ENCODE measurements at places on chromosomes 4 and X.

- DNase-seq = peak; percentile 65
Observed at GRCh38 chr4:153521999-153522801, 56.0 kb downstream of the TMEM131L start.

- no peak for DNase-seq
Observed at GRCh38 chrX:37380924-37381323, 31.8 kb downstream of the PRRG1 start.

GRCh38 chr4:150242820-150243458 is 164.7 kb downstream of the DCLK2 start:
- no peak for DNase-seq

DNA sequence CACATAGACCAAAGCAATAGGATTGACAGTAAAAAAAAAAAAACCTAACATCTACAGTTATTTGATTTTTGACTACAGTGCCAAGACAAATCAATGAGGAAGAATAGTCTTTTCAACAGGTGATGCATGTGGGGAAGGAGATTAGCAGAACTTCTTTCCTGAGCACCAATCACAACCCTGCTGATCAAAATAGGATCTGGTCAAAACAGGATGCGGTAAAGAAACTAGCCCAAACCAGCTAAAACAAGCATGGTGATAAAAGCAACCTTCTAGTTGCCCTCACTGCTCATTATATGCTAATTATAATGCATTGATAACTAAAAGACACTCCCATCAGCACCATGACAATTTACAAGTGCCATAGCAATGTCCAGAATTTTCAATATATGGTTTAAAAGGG is 667.5 kb downstream of the GRXCR1 start:
- no peak for DNase-seq

GRCh38 chr4:82469791-82470345 is 39.5 kb downstream of the ENOPH1 start:
- no peak for DNase-seq

DNA sequence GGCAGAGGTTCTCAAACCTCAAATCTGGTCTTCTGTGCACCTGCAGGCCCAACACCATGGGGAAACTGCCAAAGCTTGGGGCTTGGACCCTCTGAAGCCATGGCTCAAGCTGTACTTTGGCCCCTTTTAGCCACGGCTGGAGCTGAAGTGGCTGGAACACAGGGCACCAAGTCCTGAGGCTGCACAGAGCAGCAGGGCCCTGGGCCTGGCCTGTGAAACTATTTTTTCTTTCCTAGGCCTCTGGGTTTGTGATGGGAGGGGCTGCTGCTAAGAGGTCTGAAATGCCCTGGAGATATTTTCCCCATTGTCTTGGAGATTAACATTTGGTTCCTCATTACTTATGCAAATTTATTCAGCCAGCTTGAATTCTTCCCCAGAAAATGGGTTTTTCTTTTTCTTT is 18.3 kb upstream of the PI4K2B start:
- DNase-seq = no peak

- DNase-seq = no peak
Observed at GRCh38 chr4:177108708-177109107, 201.0 kb upstream of the NEIL3 start.

DNA sequence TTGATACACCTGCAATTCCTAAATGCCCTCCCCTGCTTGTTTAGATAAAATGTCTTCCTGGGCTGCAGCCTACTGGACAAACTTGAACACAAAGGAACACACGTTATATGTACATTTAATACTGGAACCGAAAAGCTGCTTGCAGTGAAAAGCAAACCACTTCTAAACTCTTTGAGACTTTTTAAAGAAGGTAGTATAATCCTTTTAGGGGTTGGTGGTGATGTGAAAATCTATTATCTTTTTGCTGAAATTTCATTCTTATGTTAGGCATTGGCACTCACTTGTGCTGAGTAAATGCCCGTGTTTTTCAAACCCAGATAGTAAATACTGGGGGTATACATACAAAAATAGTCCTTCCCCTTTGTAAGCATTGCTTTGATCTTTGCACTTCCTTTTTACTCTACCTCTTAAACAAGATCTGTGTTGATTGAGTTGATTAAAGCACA is 2.2 kb downstream of the NFKB1 start:
- no peak for DNase-seq

GRCh38 chrX:153226344-153227185 is 47.5 kb downstream of the MAGEA1 start:
- peak; percentile 35 for DNase-seq

DNA sequence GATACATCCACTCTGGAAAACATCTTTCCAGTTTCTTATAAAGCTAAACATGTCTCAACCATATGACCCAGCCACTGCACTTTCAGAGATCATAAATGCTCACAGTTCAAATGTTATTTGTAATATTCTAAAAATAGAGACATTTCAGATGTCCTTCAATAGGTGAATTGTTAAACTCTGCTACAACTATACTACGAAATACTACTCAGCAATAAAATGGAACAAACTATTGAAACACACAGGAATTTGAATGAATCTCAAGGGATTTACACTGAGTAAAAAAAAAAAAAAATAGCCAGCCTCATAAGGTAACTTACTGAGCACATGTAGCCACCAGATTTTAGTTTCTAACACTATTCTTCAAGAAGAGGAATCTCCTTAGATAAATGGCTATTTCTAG is 253.9 kb downstream of the PCDH18 start:
- DNase-seq = no peak

DNA sequence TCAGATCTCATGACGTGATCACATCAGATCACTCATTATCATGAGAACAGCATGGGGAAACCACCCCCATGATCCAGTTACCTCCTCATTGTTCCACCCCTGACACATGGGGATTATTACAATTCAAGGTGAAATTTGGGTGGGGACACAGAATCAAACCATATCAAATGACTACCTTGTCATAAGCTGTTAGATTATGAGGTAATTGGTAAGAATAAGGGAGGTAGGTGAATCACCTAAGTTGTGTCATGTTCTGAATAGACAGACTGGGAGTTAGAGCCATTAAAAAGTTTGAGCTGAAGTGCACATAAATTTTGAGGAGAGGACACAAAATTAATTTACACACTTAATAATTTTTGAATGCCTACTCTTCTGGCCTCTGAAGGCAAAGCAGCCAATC is 24.7 kb downstream of the SLC9B1 start:
- DNase-seq = no peak

DNA sequence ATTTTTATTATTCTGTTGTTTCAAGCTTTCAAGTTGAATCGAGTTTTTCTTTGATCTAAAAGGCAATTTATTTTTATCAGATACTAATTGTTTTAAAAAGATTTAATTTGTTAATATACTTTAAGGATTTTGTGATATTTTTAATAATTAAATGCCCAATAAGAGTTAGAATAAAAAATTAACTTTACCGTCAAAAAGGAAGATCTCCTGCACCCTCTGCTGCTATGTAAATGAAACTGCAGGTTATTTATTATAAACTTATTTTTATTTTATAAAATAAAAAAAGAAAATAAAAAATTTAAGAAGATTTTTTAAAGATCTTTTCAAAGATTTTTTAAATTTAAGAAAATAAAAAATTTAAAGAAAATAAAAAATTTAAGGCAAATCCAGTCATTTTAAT is 166.1 kb downstream of the CCSER1 start:
- no peak for DNase-seq

DNA sequence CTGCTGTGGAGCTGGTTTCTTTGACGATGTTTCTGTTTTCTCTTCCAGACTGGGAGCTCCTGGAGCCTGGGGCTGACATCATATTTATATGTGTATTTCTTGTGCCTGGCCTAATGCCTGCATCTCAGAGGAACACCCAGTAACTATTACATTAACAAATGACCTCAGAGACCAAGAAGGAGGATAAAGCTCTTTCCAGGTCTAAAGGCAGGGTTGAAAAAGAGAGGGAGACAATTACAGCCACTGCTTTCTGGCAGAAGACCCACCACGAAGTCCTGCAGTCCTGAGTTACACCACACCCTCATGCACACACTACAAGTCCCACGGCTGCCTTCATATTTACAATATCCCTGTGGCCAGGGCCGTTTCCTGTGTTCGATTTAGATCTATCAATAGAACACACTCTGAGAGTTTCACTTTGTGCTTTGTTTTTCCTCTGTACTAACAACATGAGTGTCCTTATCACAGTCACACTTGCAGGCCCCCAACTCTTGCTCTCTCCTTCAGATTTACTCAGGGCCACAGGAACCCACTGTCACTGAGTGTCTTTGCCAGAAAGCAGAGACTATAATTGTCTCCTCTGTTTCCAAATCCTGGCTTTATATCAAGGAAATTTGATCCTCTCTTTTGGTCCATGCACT is 535.5 kb downstream of the MID1IP1 start:
- DNase-seq = peak; percentile 7

DNA sequence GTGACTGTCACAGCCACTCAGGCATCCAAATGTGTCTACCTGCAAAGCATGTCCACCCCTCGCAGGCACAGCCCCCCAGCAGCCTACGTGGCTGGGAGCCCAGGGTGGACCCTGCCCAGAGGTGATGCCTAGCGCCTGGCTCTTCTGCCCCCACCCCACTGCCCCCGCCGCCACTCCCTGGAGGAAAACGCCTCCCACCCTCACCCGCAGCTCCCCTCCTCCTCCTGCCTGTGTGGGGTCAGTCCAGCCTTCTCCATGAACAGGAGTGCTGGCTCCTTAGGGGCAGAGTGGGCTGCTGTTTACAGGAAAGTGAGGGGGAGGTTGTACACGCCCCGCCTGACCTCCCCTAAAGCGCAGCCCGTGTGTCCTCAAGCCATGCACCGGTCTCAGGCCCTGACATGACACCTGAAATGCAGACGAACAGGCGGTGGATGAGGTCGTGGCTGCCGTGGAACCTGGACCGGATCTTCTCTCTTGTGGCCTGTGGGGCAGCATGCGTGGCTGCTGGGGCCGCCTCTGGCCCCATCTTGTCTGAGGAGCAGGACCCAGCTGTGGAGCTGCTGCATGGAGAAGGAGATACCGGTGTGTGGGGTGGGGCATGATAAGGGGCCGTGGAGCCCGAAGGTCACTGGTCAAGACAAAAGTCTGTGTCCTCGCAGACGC is 11.9 kb upstream of the MXD4 start:
- DNase-seq = no peak

DNA sequence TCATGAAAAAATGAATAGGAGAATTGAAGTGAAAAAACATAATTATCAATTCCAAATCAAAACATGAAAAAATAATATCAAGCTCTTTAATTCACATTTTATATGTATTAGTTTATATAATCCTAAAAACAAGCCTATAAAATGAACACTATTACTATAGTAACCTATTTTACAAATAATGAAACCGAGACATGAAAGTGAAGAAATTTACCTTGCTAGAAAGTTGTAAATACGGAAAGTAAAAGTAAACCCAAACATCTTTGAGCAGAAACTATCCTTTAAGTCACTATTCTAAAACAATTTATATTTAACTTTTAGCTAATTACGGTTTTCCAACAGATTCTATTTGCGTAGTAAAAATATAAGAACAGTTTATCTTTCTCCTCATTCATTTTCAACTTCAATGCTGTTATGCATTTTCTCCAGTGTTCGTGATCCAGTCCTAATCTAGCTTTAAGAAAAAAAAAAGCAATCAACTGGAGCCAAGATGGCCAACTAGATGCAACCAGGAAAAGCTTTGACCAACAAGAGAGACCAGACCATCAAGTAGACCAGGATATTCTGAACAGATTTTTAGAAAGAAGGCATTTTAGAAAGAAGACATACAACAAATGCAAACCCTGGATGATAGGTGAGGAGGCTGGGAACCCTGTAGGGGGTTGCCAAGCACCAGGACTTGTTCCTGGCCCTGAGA is 67.0 kb downstream of the DDX53 start:
- DNase-seq = no peak

Measured in CD4-positive, alpha-beta T cell treated with Interleukin-1 beta for 1 hour (primary cell).